ENCODE measurements at places on chromosomes 5 and 9. TPM values are rescaled to one million over a fixed set of nuclear protein-coding genes. Genes with fewer than 3 reads are reported as not detected.

Gene AQP7
- not detected for total RNA-seq

Gene PCDHA3
- 0.17 TPM for total RNA-seq

Gene STOM
- total RNA-seq = 310 TPM

Gene SLC23A1
- not detected for total RNA-seq

Gene HAVCR2
- total RNA-seq = under 0.01 TPM

Gene ADAMTS19
- not detected for total RNA-seq
